Left renal pelvis (tissue), 4 donors: ENCODE measurements at places on chromosomes 3 and 15. TPM values are rescaled to one million over a fixed set of nuclear protein-coding genes. Genes with fewer than 3 reads are reported as not detected.

Gene AADACL2
- 0.40 TPM for polyA plus RNA-seq

DNA sequence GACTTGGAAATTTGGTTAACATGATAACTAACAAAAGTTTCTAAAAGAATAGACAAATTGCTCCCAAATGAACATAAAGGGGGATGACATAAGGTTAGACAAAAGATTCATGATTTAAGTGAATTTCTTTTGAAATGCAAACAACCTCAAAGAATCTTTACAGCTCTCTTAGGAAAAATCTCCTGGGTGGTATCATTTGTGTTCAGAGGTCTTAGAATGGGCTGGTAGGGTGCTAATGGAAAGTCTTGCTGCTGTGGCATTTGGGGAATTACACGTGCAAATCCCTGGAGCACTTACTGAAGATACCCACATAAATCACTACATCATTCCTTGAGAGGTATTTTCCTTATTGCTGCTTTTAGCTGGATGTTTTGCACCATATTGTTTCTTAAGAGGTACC lies 14.4 kb upstream of the ROBO2 start:
- no peak for DNase-seq

Gene VWA5B2
- 2.0 TPM for polyA plus RNA-seq

Gene ACSBG1
- polyA plus RNA-seq = 1.4 TPM

DNA sequence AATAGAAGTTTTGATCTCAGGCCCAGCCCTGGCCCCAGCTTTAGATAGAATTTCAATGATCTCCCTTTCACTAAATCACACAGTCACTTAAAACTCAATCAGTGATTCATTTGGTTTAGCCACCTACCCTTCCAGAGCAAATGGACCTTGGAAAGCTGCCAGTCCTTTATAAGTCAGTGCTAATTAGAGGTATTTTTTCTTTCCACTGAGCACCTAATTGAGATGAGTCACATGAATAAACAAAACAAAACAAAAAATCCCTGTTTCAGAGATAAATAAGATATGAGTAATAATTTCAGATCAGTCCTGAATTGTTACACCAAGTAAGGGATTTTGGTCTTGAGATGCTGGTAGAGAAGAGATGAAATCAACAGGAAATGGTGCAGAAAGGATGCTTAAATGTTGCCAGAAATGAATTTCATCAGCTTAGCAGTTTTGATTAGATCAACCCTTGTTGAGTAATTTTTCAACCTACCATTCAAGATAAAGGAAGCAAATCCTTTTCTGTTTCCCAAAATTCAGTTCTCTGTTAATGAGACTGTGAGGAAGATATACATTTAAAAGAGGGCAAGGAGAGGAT lies 352.0 kb upstream of the COL8A1 start:
- DNase-seq = no peak

Gene SLC28A1
- 6.4 TPM for polyA plus RNA-seq

DNA sequence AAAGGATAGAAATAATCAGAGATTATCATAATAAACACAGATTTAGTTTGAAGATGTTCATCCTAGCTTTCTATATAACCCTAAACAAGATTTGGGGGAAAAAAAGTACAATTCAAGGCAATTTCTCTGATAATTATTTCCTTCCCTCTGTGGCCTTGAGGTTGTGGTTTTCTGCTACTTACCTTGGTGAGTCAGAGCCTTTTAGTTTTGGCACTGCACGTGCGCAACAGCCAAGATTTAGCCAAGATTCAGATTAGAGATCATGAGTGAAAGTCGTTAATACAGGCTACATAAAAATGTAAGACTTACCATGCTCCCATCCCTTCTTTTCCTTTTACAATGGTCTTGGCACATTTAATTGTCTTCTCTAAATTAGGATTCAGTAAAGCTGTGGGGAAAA lies 6.7 kb downstream of the LYZL4 start:
- no peak for DNase-seq

Gene CLRN1
- not detected for polyA plus RNA-seq

DNA sequence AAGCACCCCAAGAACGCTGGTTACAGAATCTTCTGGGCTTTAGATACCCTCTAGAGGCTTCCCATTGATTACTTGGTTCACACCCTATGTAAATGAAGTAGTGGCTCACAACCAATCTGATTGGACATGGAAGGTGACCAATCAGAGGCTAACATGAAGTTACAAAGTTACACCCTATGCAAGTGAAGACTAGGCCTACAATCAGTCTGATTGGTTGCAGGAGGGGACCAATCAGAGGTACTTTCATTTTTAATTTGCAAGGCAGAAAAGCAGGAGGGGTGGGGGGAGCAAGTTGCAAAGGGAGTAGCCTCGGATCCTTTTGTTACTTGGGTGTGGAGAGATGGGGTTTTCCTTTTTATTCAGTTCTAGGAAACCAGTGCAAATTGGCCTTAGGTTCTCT lies 11.1 kb upstream of the RTP2 start:
- no peak for DNase-seq

Gene MST1
- polyA plus RNA-seq = 347 TPM

- no peak for DNase-seq
Measured at GRCh38 chr3:180870008-180870699, 42.3 kb upstream of the FXR1 start.

GRCh38 chr3:126676919-126677705 lies 22.2 kb upstream of the TXNRD3 start:
- no peak for DNase-seq

DNA sequence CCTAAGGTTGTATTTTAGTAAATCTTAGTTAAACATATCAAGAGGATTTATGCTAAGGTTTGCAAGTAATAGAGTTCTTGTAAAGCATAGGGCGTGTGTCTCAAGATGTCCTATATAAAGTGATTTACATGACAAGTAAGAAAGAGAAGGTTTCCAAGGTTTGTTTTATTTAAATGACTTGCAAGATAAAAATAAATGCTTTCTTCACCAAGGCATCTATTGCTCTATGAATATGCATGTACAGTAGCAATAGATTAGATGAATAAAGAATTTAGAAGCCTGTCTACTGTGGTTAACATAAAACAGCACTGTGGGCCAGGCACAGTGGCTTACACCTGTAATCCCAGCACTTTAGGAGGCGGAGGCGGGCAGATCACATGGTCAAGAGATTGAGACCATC lies 466.4 kb upstream of the IL12A start:
- no peak for DNase-seq

GRCh38 chr3:153397794-153398193 lies 235.8 kb downstream of the RAP2B start:
- no peak for DNase-seq

- DNase-seq = no peak
Measured at GRCh38 chr3:128505771-128506170, 12.8 kb upstream of the GATA2 start.

Gene SNRPN
- polyA plus RNA-seq = 105 TPM

Gene CA12
- 120 TPM for polyA plus RNA-seq

- DNase-seq = no peak
Measured at GRCh38 chr15:94910166-94910565, 678.8 kb downstream of the MCTP2 start.

DNA sequence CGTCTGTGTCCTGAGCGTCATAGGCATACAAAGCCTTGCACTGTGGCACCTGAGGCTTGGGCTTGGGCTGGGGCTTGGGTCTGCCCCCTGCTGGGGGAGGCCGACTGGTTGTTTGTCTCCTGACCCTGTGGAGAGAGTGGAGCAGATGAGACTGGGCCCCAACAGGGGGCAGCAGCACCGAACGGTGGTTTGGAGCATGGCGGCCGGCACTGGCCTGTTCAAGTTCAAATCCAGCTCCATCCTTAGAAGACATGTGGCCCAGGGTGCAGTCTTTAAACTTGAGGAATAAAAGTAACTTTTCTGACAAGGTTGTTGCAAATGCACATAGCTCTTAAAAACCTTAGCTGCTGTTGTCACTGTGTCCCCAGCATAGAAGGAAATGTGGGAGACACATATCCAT lies 33.3 kb downstream of the CCNB2 start:
- DNase-seq = no peak
